ENCODE measurements at places on chromosomes 11 and 22.

- no peak for DNase-seq
Measured at GRCh38 chr11:36426226-36426848, 83.7 kb downstream of the TRAF6 start.

- no peak for DNase-seq
Measured at GRCh38 chr22:44926124-44926475, 83.7 kb downstream of the PHF21B start.

DNA sequence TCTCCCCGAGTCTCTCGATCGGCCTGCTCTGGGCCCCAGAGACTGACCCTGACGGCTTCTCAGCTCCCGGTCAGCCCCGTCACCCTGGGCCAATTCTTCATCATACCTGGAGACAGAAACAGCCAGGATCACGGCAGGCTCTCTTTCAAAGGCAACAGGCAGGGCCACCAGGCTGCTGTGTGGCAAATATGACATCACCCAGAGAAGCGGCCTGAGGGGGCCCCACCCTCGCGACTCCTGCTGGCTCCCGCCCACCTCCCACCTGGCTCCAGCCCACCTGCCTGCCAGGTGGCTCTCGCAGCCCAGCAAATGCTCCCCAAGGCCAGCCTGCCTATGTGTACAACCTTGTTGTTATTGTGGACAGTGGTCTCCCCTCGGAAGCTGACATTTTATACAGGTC, 24.9 kb upstream of the PACSIN2 start:
- no peak for DNase-seq

DNA sequence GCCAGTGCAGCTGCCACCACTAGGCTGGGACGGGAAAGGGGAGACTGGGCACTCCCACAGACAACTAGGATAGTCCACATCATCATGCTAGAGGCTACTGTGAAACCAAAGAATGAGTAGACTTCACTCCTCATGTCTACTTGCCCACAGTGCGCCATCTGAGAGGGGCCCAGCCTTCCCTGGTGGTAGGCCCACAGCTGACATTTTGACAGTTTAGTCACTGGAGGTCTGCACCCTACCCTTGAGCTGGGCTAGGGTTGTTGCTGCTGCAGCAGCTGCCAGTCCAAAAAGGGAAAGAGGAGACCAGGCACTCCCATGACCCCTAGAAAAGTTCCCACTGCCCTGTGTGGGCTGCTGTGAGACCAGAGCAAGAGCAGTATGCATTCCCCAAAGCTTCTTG, 141.2 kb downstream of the DLG2 start:
- DNase-seq: no peak

- DNase-seq: no peak
Measured at GRCh38 chr11:111975076-111975806, 38.1 kb downstream of the DIXDC1 start.

DNA sequence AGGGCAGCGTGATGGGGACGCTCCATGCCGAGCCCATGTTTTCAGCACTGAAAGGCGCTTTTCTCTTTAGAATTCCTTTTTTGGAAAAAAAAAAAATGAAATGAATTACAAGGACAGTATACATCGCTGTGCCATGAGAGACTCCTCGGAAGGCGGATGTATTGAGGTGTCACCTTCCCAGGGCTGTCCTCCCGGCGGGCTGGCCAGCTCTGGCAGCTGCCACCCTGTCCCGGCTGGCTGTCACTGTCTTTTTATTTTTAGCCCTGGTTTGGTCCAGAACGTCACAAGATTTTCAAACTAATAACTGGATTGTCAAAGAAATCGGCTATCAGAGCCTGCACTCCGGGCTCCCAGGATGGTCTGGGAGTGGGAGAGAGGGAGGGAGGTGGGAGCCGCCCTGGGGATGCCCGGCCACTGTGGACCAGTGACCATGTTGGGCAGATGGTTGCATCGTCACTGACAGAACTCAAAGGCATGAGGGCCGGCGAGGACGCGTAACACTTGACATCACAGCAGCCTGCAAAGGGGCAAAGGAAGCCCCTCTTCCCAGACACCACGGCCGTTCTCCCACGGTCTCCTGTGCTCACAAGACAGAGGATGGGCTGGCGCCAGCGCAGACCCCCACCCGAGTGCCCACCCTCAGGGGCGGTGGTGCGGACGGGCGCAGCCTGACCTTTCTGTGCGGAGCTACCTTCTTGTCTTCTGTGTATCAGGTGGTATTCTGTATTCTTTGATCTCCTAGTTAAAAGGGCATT, 392.9 kb downstream of the TBC1D22A start:
- no peak for DNase-seq

DNA sequence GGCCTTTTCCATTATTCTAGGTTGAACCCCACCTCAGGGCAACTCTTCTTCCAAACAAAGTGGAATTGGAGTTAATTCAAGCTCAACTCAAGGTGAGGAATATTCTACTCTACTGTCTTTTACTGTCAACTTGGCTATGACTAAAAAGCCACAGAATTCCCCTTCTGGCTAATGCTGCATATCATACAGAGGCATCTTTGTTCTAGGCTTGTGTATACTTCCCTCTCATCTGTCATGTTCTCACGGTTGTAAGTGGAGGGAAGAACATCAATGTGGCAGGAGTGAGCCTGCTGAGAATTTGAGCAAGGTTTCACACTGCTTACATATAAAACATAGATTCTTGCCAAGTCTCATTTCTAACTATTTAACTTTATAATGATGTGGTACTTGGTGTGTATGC, 921.4 kb upstream of the CNTN5 start:
- no peak for DNase-seq

DNA sequence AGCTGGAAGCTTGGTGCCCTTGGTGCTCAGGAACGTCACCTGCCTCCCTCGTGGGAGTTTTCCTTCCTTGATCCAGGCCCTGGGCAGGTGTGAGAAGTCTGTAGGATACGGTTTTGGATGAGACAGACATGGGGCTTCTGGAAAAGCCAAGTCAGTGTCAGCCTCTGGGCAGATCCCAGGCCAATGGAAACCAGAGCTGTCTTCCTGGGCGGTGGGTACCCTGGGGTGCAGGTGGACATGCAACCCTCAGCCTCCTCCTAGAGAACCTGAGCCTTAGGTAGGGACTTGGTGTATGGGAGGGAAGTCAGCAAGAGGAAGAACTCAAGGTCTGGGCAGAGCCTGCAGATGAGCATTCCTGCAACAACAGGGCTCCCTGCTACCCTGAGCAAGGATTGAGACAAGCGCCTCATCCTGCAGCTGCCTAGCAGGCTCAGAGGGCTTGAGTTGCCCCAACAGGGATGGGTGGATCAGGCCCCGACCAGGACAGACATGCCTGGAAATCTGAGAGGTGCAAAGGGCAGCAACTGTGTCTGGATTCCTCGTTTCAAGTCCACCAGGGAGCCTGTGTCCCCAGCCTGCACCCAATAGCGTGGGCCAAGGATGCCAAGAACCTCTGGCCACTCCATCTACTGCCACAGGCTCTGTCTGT, 37.6 kb upstream of the SYT13 start:
- DNase-seq: no peak

GRCh38 chr11:6474413-6474792, 662 bp upstream of the TRIM3 start:
- DNase-seq: no peak

- no peak for DNase-seq
Measured at GRCh38 chr11:14380947-14381561, 22.1 kb upstream of the RRAS2 start.

- DNase-seq: no peak
Measured at GRCh38 chr11:70029861-70030380, 48.2 kb upstream of the ANO1 start.

DNA sequence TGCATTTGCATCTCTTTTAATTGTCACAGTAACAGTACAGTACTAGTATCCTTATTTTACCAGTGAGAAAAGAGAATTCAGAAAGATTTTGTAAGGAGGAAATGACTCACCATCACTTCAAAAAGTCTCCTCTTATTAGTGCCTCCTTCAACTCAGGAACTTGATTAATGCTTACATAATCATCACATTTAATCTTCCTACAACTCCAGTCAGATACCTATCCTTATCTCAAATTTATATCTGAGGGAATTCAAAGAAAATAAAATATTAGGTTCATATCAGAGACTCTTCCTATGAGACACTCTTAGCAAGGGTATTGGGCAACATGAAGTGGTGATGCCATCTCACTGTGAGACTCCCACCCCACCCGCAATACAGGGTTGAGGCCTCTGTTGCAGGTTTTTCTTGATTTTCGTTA, 26.1 kb upstream of the CTSC start:
- no peak for DNase-seq

GRCh38 chr11:45041596-45041995, 90.9 kb upstream of the TP53I11 start:
- DNase-seq: no peak

GRCh38 chr11:119029340-119030028, 1.2 kb downstream of the SLC37A4 start:
- DNase-seq: no peak

- no peak for DNase-seq
Measured at GRCh38 chr22:19788661-19789225, 28.2 kb downstream of the TBX1 start.

- no peak for DNase-seq
Measured at GRCh38 chr11:27909386-27909785, 198.6 kb downstream of the KIF18A start.

DNA sequence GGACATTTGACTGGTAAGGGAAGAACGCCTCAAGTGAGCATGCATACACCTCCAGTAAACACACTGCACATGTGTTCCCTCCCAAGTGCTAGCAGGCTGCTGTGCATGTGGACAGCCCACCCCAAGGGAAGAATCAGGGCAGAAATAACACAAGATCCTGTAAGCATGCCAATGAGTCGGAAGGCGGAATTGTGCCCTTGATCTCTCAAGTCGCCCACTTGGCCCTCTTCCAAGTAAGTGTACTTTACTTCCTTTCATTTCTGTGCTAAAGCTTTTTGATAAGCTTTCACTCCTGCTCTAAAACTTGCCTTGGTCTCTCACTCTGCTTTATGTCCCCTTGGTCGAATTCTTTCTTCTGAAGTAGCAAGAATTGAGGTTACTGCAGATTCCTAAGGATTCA, 139.6 kb downstream of the TRPC6 start:
- DNase-seq: no peak

DNA sequence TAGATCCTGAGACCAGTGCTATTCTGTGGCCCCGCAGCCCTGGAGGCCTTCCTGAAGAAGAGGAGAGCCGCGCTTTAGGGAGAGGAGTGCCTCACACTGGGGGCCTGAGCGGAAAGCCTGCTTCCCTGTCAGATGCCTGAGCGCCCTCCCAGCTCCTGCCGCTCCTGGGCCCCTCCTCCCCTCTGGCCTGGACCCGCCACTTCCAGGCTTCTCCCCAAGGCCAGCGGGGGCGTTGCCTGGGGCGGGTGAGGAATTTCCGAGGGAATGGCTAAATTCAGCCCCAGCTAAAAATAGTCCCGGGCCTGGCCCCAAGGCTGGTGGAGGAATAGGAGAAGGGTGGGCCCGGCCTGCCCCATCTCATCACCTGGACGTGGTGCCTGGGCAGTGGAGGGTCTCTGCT, 15.4 kb downstream of the ARHGEF17 start:
- no peak for DNase-seq

- no peak for DNase-seq
Measured at GRCh38 chr11:92892802-92893684, 76.4 kb upstream of the MTNR1B start.

GRCh38 chr22:21755851-21756284, 20.3 kb upstream of the YPEL1 start:
- no peak for DNase-seq

- no peak for DNase-seq
Measured at GRCh38 chr22:30876915-30877553, 91.5 kb downstream of the MORC2 start.

DNA sequence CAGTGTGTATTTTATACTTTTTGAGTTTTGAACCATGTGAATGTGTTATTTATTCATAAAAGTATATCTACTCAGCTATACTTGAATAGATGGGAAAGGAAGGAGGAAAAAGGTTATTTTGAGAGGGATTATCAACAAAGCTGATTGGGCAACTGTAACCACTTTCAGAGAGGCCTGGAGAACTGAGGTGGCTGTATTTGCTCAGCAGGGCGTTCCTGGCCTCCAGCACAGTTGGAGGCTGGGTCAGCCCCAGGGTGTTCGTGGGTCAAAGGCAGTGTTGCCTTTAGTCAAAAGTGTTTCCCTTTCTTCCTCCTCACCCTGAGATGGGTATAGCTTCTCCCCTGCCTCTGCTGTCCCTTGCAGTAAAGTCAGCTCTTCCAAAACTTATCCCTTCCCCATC, 26.7 kb downstream of the ASCC2 start:
- no peak for DNase-seq

GRCh38 chr11:11535611-11536010, 86.2 kb downstream of the GALNT18 start:
- DNase-seq: no peak

GRCh38 chr11:92916299-92916698, 53.2 kb upstream of the MTNR1B start:
- DNase-seq: no peak

DNA sequence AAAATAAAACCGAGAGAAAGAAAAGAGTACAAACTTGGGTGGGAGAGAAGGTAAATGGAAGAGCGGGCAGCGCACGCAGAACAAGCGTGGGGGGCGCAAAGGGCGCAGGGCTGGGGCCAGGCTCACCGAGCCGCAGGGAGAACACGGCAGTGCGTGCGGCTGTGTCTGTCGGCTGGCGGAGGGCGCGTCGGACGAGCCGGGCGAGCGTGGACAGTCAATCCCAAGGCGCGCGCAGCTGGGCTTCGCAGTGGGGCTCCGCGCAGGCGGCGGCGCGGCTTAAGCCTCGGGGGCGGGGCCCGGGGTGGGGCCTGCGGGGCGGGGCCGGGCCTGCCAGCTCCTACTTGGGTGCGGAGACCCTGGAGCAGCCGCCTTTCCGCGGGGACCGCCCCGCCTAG, at the start of gene UCP2:
TSS of gene UCP2 (minus strand) at position 249 of the 395 bp plus-strand sequence. CDS start 4,465 bp downstream, outside the sequence.
- DNase-seq: no peak

DNA sequence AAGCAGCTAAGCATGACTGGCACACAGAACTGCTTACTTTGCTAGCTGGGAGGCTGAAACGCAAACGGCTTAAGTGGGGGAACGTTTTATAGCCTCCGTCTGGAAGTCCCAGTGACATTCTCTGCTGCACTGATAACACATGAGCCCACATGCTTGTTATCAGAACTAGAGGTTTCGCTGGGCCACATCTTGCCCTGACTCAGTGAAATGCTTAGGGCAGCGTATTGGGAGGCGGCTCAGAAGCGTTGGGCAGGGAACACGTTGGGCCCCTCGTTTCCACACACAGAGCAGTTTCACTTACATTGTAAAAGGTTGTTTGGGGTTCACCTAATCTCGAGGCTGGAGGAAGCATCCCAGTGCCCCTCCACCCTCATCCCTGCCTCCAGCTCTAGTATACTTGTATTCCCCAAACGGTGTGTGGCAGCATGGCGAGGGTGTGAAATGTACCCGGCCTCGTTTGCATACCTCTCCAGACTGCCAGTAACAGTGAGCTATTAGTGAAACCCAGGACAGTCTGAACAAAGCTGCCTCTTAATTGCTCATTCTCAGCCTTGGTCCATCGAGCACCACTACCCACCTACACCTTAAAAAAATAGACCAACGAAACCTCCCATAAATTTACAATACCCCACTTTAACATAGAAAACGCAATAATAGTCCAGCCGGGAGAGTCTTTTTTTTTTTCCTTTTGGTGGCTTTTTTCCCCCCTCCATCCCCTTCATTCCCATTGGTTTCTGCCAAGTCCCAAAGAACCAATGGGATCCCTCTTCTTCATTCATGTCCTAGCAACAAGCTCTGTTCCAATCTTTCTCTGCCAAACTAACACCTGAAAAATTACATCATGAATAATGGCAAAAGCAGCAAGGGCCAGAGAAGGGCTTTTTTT, 218.8 kb upstream of the SORL1-AS1 start:
- no peak for DNase-seq
